Tongue (tissue), 3 donors: ENCODE measurements at places on chromosomes 6 and 20. TPM values are rescaled to one million over a fixed set of nuclear protein-coding genes. Genes with fewer than 3 reads are reported as not detected.

The KCNS1 gene
- total RNA-seq: 1.1 TPM

The SNAP91 gene
- 2.9 TPM for total RNA-seq

The MAP3K4 gene
- 57.7 TPM for total RNA-seq

The USP49 gene
- total RNA-seq: 4.1 TPM

The MDN1 gene
- total RNA-seq: 36.0 TPM

The GPR63 gene
- total RNA-seq: 2.4 TPM

The DEFB119 gene
- not detected for total RNA-seq

The SGK2 gene
- total RNA-seq: 1.2 TPM

The SRSF3 gene
- total RNA-seq: 285 TPM

The TRIM15 gene
- total RNA-seq: not detected

The SLC22A2 gene
- 0.62 TPM for total RNA-seq

The PKIB gene
- 7.1 TPM for total RNA-seq

The KIF6 gene
- total RNA-seq: 2.4 TPM

The POU3F2 gene
- 0.41 TPM for total RNA-seq

The HSPA1L gene
- 4.5 TPM for total RNA-seq

The PREP gene
- total RNA-seq: 49.4 TPM

The ARMH2 gene
- not detected for total RNA-seq

The RAET1L gene
- total RNA-seq: 3.3 TPM

The MUC22 gene
- total RNA-seq: 0.21 TPM

The FAM184A gene
- 16.4 TPM for total RNA-seq

The KIF25 gene
- 0.82 TPM for total RNA-seq

The MCHR2 gene
- not detected for total RNA-seq

The PM20D2 gene
- 105 TPM for total RNA-seq

The RBM24 gene
- total RNA-seq: 201 TPM

The GTSF1L gene
- total RNA-seq: not detected

The RSPH4A gene
- total RNA-seq: 0.62 TPM

The RIMS1 gene
- 2.3 TPM for total RNA-seq

The APCDD1L gene
- 5.1 TPM for total RNA-seq

The POPDC3 gene
- 70.0 TPM for total RNA-seq

The ANKEF1 gene
- total RNA-seq: 1.8 TPM
